KBM-7 (cell line): ENCODE measurements at places on chromosomes 7 and 10.

- DNase-seq = peak; percentile 83
These were observed 56.0 kb upstream of the ST8SIA6 start for GRCh38 chr10:17510242-17510908.

- no peak for DNase-seq
These were observed 50.1 kb downstream of the NSUN6 start for GRCh38 chr10:18601321-18601720.

- DNase-seq = no peak
These were observed 3.0 kb downstream of the ZFAND2A start for GRCh38 chr7:1156782-1157535.

- no peak for DNase-seq
These were observed 33.3 kb downstream of the DDC start for GRCh38 chr7:50531928-50532327.

GRCh38 chr7:455110-455928 is 64.3 kb downstream of the PDGFA start:
- peak; percentile 13 for DNase-seq

- DNase-seq = no peak
These were observed 1.1 kb downstream of the IL2RA start for GRCh38 chr10:6061056-6061455.

DNA sequence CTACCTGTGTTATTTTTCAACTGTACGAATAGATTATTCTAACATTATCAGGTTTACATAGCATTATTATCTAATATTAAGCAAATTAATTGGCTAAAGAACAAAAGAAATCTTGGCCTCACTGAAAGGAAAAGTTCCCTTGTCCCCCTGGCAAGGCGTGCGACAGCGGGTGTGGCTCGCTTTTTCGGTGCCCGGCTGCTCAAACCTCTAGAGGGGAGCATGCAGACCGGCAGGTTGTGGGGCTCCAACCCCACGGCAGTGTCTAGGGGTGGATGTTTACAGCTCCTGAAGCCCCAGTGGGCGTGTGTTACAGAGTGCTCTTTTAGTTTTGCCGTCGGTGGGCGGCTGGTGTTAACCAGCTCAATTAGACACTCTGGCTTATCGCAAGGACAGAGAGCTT is 456.4 kb downstream of the TNS3 start:
- no peak for DNase-seq

DNA sequence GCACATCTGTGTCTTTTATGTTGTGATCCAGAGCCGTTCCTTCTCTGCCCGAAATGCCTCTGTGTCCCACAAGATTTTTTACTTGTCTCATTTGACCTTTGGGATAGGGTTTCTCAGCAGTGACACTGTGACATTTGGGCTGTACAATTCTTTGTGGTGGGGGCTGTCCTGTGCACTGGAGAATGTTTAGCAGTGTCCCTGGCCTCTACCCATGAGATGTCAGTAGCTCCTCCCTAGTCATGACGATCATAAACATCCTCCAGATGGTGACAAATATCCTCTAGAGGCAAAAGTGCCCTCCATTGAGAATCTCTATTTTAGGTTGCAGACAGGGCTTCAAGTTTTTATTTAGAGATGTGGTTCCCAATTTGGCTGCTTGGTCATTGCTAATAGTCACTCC is 91.3 kb downstream of the PPP1R17 start:
- DNase-seq = no peak

- peak; percentile 35 for DNase-seq
These were observed 213.7 kb downstream of the ELMO1 start for GRCh38 chr7:37234928-37235327.

DNA sequence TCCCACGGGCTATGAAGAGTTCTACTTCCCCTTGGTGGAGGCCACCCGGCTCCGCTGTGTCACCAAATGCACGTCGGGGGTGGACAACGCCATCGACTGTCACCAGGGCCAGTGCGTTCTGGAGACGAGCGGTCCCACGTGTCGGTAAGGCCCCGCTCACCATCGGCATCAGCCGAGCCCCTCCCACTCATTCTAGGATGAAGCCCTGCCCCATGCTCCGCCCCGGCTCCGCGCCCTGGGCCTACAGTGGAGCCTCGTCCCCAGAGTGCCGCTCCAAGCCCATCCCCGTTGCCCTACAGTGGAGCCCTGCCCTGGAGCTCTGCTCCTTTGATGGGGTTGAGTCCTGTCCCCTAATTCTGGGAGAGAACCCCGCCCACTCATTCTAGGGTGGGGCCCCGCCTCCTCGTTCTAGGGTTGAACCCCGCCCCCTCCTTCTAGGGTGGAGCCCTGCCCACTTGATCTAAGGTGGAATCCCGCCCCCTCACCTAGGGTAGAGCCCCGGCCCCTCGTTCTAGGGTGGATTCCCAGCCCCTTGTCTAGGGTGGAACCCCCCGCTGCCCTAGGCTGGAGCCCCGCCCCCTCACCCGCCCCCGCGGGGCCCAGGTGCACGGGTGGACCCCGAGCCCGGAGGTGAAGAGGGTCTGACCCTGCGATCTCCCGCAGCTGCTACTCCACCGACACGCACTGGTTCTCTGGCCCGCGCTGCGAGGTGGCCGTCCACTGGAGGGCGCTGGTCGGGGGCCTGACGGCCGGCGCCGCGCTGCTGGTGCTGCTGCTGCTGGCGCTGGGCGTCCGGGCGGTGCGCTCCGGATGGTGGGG is 3.4 kb upstream of the MUC12 start:
- DNase-seq = peak; percentile 84
